AG20443 (cell line): ENCODE measurements at places on chromosomes 11 and 22.

DNA sequence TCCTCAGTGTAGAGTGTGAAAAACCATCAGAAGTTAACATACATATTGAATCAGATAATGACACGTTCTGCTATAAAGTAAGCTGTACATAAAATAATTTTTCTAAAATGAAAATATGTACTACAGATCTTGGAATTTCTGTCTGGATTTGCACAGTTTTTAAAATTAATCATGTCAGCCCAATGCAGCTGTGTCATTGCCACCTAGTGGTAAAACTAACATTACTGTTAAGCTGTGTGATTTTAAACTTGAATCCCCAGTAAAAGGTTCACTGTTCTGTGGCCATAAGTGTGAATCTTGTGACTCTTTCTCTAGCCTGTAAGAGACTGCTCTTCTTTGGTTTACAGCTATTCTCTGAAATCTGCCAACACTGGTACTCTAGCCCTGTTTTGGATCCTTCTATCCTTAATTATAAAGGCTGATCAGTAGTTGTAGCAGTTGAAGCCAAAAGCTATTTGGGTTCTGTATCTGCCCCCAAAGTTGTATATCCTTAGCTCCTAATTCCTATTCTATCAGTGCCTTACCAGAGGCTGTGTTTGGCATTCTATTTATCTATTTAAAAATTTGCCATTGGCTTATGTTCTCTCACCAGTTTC lies 4.0 kb downstream of the JRKL start:
- peak; percentile 40 for DNase-seq

GRCh38 chr22:36891646-36892045 lies 21.8 kb upstream of the CSF2RB start:
- no peak for DNase-seq

DNA sequence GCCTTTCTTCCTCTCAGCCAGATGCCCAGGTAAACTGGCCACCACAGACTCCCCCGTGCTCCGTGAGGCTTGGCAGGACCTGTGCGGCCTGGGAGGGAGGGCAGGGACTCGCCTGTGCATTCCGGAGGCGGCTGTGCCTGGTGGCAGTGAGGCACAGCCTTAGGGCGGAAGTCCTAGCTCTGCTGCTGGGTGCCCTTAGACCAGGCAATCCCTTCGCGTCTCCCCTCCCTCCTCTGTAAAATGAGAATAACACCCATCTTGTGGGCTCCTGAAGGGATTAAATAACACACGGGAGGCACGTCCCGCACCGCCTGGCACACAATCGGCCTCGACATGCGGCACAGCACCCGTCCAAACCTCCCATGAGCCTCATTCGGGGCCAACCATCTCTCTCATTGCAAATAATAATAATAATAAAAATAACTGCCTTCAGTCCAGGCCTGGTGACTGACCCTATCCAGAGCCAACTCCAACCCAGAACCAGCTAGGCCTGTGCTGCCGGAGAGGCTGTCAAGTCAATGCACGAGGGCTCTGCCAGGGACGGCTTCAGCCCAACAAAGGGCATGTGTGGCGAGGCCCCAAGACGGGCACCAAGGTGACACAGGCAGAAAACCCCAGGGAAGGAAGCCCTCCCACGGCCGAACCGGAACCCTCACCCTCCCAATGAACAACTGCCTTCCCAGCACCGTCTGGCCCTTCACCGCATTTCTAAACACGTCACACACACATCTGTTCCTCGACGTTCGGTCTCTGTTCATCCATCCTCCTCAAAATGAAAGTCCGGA lies 8.2 kb downstream of the LTO1 start:
- no peak for DNase-seq

DNA sequence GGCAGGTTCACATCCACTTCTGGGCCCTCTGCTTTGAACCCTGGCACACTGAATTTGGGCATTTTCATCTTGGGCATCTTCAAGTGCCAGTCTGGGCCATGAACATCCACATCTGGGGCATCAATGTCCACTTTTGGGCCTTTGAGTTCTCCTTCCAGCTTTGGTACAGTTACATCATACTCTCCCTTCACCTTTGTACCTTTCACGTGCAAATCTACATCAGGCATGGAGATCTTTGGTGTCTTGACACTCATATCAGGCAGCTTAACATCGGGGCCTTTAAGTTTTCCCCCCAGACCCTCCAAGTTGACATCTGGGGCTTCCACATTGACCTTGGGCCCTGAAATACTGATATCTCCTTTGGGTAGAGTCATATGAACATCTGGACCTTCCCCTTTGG lies 14.5 kb downstream of the AHNAK start:
- DNase-seq, result no peak

GRCh38 chr11:75874684-75875341 lies 59.8 kb downstream of the UVRAG start:
- no peak for DNase-seq
